ENCODE measurements at places on chromosomes 4 and X.

DNA sequence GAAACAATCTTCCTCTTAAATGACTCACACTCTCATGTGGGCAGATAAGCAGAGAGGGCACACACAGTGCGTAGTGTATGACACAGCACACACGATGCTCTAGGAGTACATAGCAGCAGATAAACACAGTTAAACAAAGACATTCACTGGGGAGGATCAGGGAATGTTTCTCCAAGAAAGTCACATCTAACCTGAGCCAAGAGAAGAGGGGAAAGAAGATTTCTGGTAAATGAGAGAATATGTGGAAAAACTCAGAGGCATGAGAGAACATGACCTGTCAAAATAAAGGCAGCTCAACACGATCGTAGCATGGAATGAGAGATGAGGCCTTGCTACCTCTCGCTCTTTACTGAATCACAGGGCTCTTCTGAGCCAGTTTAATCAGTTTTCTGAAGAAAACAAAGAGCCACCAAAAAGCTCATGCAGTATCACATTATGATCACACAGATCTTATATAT lies 251.0 kb downstream of the ANK2 start:
- no peak for DNase-seq

- no peak for DNase-seq
These were observed 23.7 kb downstream of the BMP2K start for GRCh38 chr4:78799551-78800495.

- DNase-seq: no peak
These were observed 102.8 kb downstream of the STOX2 start for GRCh38 chr4:184007891-184008290.

DNA sequence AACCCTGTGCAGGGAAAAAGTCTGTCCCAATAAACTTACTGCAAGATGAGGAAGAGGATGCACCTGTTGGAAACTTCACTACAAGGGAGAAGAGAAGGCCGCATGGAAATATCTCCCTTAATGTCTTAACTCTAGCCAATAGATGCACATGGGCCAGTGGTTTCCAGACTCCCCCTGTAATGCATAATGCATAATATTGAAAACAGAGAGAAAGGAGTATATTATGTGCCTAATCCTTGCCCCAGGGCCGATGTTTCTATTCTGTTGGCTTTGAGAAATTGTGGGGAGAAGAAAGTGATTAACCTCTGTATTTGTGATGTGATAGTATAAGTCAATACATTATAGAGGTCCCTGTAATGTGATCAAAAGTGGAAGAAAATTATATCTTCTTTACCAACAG lies 37.2 kb downstream of the INTS12 start:
- no peak for DNase-seq

GRCh38 chr4:139647184-139647583 lies 18.4 kb upstream of the MGST2 start:
- no peak for DNase-seq

GRCh38 chrX:149916745-149917392 lies 12.5 kb upstream of the HSFX4 start:
- no peak for DNase-seq

GRCh38 chrX:35696760-35697234 lies 101.3 kb upstream of the MAGEB16 start:
- DNase-seq: no peak

DNA sequence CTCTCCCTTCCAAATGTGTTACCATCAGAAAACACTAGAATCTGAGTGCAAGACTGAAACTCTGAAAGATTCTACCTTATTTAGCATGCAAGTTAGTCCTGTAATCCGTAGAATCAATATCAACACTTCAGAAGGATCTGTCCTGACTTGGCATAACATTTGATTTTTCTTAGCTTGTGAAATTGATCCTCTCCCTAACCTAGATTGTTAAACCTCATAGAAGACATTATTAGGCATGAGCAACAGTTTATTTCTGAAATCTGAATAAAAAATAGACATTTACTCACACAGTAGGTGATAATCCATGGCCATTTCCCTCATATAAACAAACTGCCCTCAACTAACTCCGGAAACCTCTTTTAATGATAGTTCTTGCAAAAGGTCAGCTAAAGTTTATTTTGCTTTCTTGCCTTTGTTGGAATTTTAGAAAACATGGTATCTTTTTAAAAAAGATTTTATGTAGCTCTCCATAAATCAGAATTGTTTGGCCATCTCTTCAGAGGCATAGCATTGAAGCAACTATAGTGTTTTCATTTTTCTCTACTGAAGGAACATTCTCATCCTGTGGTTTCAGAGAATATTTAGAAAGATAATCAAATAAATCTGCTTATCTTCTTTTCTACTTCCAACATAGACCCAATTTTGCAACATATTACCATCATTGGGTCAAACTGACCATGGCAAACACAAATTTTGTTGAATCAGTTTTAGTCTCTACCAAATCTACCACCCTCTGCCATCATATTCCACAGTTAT lies 38.5 kb upstream of the PDLIM5 start:
- no peak for DNase-seq

- no peak for DNase-seq
These were observed 27.5 kb upstream of the NDUFC1 start for GRCh38 chr4:139329665-139330200.

DNA sequence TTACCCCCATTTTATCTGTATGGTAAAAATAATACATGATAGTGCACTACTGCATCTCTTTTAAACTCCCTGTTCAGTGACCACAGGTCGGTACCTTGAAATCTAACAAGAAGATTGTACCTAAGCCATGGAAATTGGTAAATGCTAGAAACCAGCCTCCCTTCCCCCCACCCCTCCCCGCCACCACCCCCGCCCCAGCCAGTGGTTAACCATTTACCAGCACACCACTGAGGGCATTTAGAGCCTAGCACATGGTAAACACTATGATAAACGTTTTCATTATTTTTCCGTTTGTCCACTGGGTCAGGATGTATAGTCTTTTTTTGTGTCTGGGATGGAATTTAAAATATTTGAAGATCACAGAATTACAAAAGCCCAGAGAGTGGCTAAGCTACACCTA lies 703 bp upstream of the FTSJ1 start:
- DNase-seq: no peak

- DNase-seq: no peak
These were observed 46.6 kb downstream of the CLOCK start for GRCh38 chr4:55500072-55500471.

DNA sequence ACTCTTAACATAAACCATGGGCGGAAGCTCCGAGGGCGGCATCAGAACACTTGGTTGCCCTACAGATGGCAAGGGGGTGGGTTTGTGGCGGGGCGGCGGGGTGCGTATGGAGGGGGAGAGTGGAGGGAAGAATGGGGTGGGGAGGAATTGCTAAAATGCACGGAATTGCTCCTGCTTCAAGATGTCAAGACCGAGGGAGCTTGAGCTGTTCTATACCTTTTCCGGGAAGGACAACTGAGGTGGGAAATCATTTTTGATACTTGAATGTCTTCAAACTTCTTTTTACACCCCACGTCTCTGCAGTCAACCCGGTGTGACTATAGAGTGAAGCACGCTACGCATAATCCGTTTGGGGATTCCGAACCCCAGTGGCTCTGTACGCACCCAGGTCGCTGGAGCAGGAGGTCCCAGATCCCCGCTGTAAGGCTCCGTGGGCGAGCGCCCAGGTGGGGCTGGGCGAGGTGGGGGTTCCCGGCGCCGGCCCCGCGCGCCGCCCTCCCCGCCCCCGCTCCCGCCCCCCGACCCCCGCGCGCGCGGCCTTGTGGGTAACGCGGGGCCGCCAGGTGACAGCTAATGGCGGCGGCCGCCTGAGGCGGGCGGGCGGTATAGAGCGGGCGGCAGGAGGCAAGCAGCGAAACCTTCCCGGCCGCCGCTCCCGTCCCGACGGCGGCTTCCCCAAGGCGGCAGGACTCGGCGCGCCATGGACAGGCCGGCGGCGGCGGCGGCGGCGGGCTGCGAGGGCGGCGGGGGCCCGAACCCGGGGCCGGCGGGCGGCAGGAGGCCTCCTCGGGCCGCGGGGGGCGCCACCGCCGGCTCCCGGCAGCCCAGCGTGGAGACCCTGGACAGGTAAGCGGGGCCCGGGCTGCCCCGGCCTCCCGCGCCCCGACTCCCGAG lies at the start of gene MTMR1:
TSS of gene MTMR1 (plus strand) at position 566 of the 894 bp plus-strand sequence. CDS start at position 701, 135 bp downstream.
- no peak for DNase-seq

- no peak for DNase-seq
These were observed 78.4 kb downstream of the PLS3 start for GRCh38 chrX:115639334-115639880.

- DNase-seq: no peak
These were observed 398.1 kb upstream of the RPS6KA3 start for GRCh38 chrX:20664774-20665173.

- no peak for DNase-seq
These were observed 55.5 kb downstream of the VCX3B start for GRCh38 chrX:8520178-8520577.

GRCh38 chrX:1453951-1454785 lies 1.5 kb upstream of the ASMTL start:
- DNase-seq: no peak

- no peak for DNase-seq
These were observed 36.1 kb upstream of the WDR19 start for GRCh38 chr4:39146211-39146610.

DNA sequence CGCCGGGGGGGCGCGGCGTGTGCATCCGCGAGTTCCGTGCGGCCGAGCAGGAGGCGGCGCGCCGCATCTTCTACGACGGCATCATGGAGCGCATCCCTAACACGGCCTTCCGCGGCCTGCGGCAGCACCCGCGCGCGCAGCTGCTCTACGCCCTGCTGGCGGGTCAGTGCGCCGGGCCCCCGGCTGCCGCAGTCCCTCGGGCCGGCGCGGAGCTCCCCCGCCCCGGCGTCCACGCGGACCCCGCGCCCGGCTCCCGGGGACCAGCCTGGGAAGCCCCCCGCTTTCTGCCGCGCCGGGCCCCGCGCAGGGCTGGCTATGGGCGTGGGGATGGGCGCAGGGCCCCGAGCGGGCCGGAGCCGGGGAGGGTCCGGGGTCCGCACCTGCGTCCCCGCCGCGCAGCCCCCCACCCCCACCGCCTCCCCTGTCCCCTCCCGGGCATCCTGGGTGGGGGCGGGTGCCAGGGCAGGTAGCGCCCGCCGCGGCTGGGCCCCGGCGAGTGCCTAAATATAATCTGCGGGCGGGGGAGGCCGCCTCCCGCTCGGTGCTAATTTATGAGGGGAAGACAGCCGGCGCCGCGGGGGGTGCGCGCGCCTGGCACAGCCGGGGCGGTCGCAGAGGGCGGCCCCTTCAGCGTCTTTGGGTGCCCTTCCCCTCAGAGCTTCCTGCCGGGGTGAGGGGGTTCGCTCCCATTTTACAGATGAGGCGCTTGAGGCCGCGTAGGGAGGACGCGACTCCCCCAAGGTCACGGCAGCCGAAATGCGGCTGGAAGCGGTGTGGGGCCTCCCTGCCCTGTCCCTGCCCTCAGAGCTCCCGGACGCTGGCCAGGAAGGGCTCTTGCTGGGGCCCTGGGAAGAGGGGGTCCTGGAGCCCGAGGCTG lies 837 bp downstream of the NAT8L start:
- DNase-seq: no peak

DNA sequence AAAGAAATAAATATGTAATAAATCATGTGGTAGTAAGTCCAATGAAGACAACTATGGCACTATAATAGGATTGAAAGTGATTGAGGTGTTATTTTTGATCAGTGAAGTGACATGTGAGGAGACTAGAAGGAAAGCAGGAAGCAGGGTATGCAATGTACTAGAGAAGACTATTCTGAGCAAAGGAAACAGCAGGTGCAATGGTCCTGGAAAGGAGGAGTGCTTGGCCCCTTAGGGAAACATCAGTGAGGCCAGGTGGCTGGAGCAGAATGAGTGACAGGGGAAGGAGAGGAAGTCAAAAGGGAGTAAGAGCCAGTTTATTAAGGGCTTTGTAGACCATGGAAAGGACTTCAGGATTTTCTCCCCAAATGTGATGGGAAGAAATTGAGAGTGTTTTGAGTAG lies 207.6 kb upstream of the HCCS start:
- DNase-seq: no peak

DNA sequence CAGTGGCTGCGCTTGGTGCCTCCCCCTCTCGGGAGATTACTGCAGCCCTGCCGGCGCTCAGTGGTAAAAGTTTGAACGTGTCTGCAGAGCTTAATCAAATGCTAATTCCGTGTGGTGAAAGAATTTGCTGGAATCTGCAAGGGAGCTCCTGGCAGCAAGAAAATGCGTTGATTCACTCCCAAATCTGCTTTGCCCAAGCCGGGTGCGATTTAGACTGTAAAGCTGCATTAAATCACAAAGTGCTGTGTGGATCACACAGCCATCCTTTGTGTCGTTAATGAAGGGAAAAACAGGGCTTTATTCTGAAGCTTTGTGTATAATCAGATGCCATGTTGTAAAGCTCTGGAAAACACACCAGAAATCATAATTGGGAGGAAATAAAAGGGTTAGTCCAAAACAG lies 444.1 kb downstream of the BCOR start:
- DNase-seq: no peak

DNA sequence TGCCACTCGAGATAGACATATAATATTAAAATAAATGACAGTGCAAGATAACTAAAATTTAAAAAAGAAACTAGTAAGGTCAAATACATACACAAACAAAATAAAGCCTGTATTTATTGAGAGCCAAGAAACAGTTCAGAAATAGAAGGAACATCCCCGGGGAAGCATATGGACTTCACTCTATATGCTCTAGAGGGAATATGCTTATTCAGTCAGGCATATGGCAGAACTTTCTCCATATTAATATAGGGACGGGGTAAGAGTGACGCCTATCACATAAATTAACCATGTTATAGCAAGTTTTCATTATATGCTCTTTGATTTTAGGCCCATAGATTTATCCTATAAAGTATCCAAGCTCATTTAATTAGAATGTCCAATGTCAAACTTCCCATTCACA lies 56.7 kb upstream of the EFHC2 start:
- DNase-seq: no peak

DNA sequence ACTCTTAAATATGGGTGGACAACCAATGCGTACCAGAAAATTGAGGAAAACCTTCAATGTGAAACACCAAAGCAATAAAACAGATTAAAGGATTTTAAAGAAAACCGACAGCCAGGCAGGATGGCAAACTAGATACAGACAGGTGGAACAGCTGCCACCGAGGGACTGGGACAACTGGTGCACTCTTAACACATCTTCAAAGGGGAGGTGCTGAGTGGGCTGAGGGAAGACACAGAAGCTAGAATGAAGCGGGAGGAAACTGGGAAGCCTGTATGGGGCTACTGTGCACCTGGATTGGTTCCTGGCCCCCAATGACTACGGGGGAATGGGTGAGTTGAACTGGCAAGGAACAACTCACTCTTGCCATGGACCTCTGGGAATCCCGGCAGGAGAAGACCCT lies 20.7 kb downstream of the ZNF280C start:
- DNase-seq: no peak

- DNase-seq: no peak
These were observed 912.7 kb downstream of the FAT4 start for GRCh38 chr4:126227428-126227827.

GRCh38 chr4:150501983-150502382 lies 80.0 kb upstream of the MAB21L2 start:
- DNase-seq: no peak

- no peak for DNase-seq
These were observed 235.0 kb downstream of the MAML3 start for GRCh38 chr4:139919004-139919403.
